Left cardiac atrium (tissue), 4 donors: ENCODE measurements at places on chromosomes 13 and 19.
A peak's percentile ranks its signal among the peaks of the same experiment; 100 is the strongest.

- peak; percentile 69 for DNase-seq
Measured at GRCh38 chr19:43820098-43820883, 6.8 kb upstream of the ZNF283 start.

- no peak for DNase-seq
Measured at GRCh38 chr13:85288698-85289097, 510.5 kb downstream of the SLITRK6 start.

DNA sequence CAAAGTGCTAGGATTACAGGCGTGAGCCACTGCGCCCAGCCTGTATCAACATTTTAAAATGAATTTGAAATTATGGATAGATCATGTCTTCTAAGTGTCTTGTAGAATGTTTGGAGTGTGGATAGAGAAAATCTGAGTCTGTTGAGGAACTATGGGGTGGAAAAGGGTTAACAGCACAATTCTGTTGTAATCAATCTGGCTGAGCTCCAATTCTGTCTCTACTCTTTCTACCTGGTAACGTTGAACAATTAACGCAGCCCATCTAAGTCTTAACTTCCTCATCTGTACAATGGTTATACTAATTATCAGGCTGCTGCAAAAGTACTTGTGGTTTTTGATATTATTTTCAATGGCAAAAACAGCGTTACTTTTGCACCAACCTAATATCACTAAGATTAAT, 4.1 kb downstream of the FPR2 start:
- DNase-seq: no peak

- no peak for DNase-seq
Measured at GRCh38 chr13:91169321-91170050, 178.0 kb upstream of the MIR17HG start.

- no peak for DNase-seq
Measured at GRCh38 chr19:4109626-4109945, 14.3 kb downstream of the MAP2K2 start.

DNA sequence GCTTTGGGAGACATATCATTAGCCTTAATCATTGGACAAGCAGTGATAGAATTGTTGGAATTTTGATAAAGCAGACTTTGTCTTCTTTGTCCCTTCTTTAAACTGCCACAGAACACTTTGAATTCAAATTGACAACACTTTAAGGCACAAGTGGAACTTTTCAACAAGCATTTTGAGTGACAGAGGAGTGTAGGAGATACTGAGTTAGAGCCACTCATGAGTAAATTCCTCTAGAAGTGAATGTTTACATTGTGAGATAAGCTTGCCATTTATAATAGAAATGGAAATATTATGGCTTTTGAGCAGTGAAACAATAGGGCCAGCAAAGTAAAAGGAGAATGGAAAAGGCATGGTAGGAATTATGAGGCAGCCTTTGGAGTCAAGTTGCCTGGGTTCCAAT, 515.8 kb downstream of the SLITRK6 start:
- no peak for DNase-seq

- DNase-seq: no peak
Measured at GRCh38 chr13:81872581-81872980, 1531.7 kb upstream of the SPRY2 start.

GRCh38 chr13:91904005-91904404, 505.6 kb downstream of the GPC5 start:
- no peak for DNase-seq

DNA sequence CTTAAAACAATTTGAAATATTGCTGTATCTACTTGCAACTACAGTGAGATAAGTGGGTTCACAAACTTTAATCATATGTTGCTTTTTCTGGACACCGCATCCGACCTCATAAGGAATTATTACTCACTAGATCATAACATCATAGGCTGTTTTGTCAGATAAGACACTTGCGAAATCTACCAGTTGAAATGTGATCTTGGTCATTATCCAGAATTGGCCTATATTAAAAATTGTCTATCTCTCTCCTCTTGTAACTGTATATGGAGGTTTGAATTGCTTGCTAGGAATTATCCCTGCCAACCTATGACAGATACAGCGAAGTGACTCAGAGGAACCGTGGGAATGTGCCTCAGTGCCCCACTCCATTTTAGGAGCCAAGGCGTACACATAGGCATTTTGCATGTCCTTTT, 117.0 kb upstream of the POSTN start:
- DNase-seq: no peak

DNA sequence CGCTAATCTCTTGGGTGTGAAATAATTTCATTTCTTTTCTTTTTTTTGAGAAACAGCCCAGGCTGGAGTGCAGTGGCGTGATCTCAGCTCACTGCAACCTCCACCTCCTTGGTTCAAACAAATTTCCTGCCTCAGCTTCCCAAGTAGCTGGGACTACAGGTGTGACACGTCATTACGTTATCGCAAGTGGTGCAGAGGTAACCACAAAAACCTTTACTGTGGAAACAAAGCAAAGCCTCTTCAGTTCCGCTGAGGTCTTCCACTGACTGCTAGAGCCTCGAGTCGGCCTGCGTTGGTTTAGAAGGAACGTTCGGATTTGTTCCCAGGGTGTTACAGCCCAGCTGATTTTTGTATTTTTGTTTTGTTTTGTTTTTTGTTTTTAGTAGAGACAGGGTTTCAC, 2.0 kb upstream of the ZNF784 start:
- no peak for DNase-seq

DNA sequence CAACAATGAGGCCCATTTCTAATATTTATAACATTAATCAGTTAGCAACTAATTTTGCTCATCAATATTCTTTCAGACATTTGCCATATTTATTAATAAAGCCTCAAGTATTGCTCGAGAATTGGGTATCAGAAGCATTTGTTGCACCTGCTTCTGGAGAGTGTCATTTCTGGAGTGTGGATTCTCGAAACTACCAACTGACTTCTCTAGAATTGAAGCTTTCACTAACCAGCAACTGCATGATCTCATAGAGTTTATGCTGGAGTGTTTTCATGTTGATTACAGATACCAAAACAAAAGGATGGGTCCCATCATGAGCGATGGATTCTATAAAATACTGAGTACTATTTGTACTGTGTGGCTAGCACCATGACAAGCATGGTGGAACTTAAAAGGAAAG, 121.0 kb upstream of the SLC7A1 start:
- DNase-seq: no peak

GRCh38 chr13:62357887-62358645, 942.4 kb upstream of the PCDH20 start:
- no peak for DNase-seq

DNA sequence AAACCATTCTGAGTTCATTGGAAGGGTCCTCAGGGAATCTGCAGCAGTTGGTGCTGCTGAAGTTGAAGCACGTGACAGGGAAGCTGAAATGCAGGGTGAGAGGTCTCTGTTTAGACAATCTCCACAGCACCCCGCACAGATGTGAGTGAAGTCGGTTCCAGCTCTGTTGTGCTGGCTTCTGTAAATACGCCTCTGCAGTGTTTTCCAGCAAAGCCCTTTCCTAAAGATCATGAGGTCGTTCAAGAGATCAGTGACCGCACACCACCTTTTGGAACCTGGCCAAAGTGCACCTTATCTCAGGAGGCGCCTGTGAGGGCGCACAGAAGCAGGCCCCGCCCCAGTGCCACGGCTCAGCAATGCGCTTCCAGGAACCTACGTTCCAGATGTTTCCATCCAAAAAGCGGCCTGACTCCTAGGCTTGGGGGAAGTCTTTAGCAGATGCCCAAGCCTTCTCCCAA, 10.8 kb downstream of the CUL4A start:
- no peak for DNase-seq

DNA sequence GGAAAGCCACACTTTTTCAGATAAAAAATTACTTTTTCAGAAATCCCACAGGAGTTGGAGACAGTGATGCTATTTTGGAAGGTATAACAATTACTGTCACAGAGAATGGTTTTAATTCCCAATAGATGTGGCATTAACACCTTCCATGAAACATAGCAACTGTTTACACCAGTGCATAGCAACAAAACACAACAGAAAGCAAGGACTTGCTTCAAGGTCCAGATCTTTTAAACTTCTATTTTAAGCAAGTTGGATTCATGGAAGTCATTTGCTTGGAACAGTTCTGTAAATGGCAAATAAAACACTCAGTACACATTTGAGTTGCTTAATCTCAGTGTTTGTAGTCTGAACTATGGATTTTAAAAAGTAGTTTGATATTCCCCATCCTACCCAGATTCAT, 385.9 kb upstream of the SPRY2 start:
- DNase-seq: no peak

DNA sequence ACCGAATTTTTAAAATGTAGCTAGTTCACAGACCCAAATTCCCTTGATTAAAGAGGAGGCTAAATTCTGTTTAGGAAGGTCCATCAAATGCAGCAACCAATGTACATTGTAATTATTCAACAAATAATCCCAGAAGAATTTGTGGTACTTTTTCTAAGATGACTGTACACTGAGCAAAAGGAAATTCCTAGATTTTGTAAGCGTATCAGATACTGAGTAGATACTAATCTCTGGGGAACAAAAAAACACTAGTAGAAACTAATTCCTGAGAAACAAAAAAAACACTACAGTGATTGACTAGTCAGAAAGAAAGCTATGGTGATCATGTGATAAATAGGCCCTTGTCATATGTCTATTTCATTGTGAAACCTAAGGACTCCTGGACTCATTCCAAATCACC, 246.1 kb downstream of the PCDH17 start:
- DNase-seq: no peak

DNA sequence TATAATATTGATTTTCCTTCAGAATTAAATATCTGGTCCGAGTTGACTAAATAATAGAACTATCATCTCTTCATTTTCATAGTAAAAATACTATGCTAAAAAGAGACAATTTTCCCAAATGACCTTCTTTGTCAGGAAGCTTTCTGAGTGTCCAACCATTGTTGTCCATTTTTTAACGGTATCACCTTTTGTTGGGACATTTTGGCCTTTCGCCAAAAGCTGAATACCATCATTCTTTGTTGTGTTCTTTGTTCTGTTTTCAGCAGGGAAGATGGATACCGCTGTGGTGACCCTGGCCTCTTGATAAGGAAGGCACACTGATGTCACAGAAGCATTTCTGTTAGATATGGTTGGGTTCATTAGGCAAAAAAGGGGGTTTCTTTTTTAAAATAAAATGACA, 654.4 kb upstream of the GPC6 start:
- no peak for DNase-seq

- DNase-seq: no peak
Measured at GRCh38 chr19:34662919-34663318, 14.0 kb downstream of the SCGB2B2 start.

DNA sequence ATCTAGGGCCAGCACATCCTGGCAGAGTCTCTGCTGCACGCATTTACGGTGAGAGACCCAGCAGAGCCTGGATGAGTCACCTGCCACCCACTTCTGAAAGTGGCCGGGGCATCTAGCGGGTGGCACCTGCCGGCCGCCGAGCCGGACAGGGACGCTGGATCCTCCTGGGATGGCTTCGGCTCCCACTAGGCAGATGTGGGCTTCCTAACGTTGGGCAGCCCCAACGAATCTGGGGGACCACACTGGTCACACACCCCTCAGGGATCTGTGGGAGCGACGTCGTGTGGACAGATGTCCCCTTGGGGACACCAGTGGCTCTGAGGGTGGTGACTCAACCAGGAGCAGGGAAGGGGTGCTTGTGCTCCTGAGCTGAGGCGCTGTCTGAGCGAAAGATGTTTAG, 32.2 kb downstream of the TMEM255B start:
- DNase-seq: no peak

DNA sequence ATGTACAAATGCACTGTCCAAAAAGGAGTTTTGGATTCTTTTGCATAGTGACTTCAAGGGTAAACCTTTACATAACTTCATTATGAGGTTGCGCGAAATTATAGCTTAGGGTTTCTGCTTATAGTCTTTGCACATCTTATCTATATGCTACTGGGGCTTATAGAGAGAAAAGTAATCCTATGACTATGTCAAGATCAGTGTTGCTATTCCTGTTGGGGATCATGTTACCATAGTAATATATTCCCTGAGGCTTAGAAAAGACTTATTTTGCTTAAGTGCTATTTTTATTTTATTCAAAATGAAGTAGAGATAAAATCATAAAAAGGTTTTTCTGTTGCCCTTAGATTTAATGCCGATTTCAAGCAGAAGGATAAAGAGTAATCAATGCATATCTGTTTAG, 14.7 kb upstream of the POSTN start:
- no peak for DNase-seq

DNA sequence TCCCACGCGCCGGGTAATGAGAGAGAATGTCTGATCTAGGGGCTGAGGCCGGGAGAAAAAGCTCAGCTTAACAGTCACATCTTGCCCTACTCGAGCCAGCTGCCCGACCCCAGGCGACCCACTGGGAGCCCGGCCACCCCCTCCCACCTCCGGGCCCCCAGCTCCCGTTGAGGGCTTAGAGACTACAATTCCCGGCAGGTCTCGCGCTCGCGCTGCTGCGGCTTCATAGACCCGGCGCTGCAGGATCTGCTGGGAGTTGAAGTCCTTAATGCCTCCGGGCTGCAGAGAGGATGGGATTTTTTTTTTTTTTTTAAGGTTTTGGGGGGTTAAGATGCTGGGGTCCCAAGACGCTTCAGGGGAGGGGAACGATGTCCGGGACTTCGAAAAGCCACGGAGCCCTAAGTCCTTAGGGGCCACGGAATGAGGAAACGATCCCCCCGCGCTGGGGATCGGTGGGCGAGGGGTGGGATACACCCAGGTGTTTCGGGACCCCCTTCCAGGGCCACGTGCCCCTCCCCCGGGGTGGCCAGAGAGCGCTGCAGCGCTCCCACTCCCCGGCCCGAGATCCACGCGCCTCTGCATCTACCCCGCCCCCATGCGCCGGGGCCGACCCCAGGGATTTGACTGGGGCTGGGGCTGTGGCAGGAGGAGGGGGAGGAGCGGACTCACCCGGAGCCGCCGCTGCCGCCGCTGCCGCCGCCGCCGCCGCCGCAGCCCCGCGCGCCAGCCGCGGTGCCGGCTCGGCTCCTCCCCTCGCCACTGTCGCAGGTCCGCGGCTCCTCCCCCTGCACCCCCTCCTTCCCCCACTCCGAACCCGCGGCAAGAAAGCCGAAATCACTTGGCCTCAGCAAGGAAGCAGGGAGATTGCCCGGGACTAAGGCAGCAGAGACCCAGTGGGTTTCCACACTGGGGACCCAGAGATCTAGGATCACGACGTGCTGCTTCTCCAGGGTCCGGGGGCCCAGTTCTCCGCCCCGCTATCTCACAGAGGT, at the start of gene SYT3:
SYT3 (minus strand) TSS at position 761 of the 992 bp plus-strand sequence. CDS start 2,470 bp downstream, outside the sequence.
- peak; percentile 73 for DNase-seq

- no peak for DNase-seq
Measured at GRCh38 chr13:101751488-101751887, 299.0 kb downstream of the ITGBL1 start.

GRCh38 chr13:32734511-32734910, 148.3 kb downstream of the PDS5B start:
- no peak for DNase-seq

- no peak for DNase-seq
Measured at GRCh38 chr13:19596960-19597361, 35.6 kb upstream of the TPTE2 start.
